ENCODE measurements at places on chromosomes 12 and 14. TPM values are rescaled to one million over a fixed set of nuclear protein-coding genes. Genes with fewer than 3 reads are reported as not detected.

Gene PPP1R1A
- not detected for total RNA-seq

Gene C3AR1
- 0.14 TPM for total RNA-seq

DNA sequence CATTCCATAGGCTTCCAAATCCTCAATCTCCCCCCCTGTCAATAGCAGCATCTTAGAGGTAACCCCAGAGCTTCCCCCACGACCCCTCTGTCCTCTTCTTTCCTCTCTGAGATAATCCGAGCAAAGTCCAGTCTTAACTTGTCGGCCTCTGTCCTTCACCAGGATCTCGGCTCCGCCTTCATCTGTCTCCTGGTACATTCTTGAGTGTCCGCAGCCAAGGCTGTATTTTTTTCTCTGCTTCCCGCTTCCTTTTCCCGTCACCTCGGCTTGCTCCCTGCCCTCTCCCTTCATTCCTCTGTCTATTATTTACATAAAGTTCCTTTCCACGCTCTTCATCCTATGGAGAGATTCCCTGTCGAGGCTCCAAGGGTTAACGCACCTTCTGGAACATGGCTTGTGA, 153.9 kb upstream of the GSC start:
- no peak for DNase-seq

Gene GYS2
- not detected for total RNA-seq

DNA sequence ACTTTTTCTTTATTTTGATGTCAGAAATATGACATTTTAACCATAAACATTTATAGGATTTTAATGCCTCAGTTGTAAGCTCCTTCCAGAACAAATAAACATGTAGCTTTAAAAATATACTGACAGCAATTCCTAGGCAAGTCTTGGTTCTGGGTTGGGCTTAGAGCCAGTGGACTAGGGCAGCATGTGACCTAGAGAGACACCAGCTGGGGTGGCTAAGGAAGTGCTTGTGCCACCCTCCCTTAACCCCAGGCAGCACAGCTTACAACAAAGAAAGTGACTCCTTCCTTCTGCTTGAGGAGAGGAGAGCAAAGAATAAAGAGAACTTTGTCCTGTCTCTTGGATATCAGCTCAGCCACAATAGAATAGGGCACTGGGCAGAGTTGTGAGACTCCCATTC, 61.6 kb upstream of the KTN1 start:
- DNase-seq = no peak

DNA sequence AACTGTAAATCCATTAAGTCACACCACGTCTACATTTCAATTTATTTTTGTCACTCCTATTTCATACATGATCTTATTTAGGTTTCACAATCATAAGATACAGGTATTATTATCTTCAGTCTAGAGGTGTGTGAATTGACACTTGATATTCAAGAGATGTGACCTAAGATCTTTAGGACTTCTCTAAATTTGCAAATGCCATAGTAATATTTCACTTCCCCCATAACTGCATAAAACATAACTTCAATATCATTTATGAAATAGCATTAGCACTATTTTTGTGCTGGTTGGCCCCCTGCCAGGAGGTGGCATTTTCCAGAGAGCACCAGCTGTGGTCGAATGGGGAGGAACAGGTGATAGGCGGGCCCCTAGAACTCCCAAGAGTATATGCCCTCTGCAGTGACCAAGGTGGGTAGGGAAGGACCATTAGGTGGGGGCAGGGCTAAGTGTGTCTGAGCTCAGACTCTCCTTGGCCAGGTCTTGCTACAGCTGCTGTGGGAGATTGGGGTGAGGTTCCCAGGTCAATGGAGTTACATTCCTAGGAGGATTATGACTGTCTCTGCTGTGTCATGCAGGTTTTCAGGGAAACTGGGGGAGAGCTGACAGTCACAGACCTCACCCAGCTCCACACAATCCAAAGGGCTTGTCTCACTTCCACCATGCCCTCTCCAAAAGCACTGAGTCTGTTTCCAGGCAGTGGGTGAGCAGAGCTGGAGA, 49.2 kb upstream of the ERGIC2 start:
- peak; percentile 87 for DNase-seq

DNA sequence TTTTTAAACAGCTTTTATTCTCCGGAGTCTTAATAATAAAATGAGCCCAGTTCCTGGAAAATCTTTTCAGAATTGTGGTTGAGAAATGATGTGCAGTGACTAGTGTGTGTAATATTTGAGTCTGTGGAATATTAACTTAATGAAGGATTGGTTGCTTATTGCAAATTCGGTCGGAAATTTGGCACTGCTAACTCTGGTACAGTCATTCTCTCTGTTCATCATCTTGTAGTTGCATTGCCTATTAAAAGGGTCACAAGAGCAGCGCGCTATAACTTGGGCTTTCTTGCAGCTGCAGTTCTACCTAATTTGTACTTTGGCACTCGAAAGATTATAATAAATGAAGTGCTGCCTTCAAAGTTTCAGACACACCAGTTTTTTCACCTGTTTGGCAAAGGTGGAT, 146.0 kb downstream of the FLRT2 start:
- DNase-seq = peak; percentile 15

Measured in foreskin keratinocyte (primary cell).